ENCODE measurements at places on chromosomes 2 and 18.

- DNase-seq = no peak
These were observed 321.6 kb upstream of the HS6ST1 start for GRCh38 chr2:128640166-128640844.

- DNase-seq = no peak
These were observed 155.2 kb downstream of the SH3BP4 start for GRCh38 chr2:235106874-235107639.

DNA sequence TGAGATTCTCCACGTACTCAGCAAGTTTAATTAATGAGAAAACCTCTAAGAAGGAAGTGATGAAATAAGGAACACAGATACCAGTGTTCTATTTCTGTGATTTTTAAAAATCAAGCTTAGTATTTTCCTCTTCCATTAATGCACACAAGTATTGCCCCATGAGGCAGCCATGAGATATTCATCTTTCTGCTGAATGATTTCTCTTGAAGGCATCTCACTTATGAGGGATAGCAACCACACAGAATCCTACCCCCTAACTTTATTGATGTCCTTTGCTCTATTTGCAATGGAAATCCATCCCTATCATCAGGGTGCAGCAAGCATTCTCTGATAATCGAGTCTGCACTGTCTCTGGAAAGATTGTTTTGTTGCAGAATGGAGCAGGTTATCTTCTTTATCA lies 244.1 kb upstream of the NRP2 start:
- no peak for DNase-seq

DNA sequence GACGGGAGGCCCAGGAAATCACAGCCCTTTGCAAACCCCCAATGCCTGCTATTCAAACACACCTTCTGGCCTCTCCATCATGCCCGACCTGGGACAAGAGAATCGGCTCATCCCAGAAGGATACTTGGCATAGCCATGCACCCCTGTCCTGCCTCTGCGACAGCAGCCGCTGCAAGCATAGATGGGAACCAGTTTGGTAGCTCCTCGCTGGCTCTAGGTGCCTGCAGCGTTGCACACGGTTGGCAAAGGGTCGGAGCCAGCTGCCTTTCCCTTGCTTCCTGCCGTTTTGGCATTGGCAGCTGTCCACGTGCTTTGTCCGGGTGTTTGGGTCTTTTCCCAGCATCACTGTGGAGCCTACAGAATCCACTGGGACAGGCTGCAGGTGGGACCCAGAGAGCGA lies 76.9 kb downstream of the TWIST2 start:
- DNase-seq = no peak

DNA sequence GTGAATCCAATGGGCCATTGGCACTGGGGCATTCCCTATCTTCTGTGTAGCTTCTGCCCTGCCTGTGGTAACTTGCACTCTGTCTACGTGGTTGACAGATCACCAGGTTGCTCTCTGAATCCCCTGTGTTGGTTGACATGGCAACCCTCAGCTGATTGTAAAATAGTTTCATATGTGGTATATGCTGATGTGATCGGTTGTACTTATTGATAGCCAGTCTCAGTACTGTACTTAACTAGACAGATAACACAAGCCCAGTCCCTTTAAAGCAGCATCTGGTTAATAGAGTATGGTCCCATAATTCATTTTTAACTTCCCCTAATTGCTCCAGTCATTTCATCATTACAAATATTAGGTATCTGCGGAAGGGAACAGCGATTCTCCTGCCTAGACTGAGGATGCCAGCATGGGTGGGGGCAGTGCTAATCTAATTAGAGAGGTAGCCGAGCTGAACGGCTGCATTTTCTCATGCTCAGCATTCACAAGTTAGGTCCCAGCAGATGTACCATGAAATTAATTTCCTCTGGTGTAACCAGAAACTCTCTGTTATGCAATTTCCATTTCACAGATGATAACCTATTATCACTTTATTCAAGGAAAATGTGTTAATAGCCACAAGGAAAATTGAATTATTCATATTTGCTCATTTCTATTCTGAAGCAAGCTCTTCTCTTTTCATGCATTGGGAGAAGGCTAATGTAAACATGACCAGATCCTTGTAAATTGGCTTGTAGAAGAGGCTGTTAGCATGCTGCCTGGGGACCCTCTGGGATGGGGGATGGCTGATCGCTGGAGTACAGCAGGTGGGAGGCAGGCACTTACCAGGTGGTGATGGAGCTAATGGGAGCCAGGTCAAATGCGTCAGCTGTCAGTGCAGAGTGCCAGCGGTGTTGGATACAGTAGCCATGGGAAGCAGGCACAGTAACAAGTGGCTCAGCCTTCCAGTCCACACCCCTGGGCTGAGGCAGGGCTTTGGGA lies 608.3 kb downstream of the GALR1 start:
- no peak for DNase-seq

DNA sequence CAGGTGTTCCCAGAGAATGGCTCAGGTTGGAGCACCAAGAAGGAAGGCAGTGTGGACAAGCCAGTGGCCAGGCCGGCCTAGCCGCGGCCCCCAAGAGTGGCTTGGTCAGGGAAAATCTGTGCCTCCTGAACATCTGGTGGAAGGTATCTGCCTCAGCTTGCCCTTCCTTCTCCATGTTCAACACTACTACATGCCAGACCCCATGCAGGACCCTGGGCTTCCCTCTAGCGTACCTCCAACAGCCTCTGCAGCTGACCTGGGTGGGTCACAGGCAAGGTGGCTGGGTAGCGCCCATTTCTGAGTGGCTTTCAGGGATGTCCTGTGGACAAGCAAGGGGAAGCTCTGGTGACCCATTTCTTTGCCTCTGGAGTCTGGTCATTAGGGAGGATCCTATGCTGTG lies 7.7 kb downstream of the WNT10A start:
- DNase-seq = no peak

DNA sequence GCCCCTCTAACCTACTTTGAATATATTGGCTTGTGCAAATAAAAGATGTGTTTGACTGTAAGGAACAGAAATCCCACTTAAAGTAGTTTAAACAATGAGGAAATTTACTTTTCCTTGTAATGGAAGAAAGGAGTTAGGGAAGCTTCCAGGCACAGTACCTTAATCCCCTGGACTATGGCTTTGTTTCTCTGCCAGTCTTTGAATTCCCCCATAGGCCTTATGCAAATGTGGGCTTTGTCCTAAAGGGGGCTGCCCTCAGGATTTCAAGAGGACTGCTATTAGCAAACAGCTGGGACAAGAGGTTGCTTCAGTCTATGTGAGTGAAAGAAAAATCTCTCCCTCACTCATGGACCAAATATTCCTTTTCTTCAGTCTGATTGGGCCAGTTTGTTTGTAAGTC lies 255.1 kb upstream of the THSD7B start:
- no peak for DNase-seq

DNA sequence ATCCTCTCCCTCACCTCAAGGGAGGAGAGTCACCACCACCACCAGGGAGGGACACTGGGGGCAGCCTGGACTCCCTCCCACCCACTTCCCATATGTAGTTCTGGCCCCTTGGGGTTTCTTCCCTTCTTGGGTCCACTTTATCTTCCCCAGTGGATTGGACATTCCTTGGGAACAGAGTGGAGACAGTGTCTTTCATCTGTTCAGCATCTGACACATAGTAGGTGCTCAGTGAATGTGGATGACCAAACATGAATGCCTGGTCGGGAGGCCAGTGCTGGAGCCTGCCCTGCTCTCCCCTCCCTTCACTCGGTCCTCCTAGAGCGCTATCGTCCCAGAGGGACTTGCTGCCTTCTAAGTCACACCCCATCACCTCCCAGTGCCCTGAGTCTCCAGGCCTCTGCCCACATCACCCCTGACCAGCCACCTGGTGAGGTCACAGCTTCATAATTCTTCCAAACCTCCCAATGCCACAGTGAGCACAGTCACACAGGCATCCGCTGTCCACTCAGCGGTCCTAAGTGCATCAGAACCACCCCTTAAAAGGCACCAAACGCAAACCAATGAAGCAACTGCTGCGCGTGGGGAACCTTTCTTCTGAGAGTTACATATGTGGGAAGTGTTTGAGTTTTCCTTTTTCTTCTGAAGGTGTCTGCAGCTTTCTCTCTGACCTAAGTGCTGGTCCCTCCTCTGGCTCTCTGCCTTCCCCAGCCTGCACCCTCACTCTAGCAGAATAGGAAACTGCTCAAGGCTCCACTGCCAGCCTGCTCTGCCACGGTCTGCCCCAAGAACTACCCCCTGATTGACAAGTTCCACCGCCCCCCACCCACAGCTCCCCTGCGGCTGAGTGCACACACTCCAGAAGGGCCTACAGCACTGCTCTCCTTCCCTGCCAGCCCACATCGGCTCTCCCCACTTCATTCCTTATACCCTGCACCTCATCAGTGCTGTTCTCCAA lies 7.2 kb upstream of the SFXN5 start:
- no peak for DNase-seq

- DNase-seq = no peak
These were observed 46.3 kb upstream of the CCBE1 start for GRCh38 chr18:59743566-59743965.

- DNase-seq = peak; percentile 92
These were observed 54.1 kb downstream of the BAZ2B start for GRCh38 chr2:159562248-159562647.

GRCh38 chr2:205089958-205090357 lies 544.7 kb downstream of the PARD3B start:
- DNase-seq = no peak

DNA sequence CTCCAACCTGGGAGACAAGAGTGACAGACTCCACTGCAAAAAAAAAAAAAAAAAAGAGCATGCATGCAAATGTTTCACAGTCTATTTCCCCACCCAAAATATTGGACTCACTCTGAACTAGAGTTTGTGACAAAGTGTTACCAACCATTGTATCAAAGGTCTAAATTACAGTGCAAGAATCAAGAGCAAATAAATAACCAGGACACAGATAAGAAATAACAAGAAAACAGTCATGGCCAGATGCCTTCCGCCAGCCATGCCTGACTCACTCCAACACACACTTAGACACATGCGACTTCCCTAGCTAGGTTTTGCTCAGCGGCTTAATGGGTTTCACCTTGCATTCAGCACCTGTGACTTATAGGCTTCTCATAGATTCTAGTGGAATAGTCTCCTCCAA lies 62.8 kb downstream of the CYB5A start:
- DNase-seq = no peak

GRCh38 chr2:150570712-150571111 lies 83.2 kb upstream of the RND3 start:
- no peak for DNase-seq

DNA sequence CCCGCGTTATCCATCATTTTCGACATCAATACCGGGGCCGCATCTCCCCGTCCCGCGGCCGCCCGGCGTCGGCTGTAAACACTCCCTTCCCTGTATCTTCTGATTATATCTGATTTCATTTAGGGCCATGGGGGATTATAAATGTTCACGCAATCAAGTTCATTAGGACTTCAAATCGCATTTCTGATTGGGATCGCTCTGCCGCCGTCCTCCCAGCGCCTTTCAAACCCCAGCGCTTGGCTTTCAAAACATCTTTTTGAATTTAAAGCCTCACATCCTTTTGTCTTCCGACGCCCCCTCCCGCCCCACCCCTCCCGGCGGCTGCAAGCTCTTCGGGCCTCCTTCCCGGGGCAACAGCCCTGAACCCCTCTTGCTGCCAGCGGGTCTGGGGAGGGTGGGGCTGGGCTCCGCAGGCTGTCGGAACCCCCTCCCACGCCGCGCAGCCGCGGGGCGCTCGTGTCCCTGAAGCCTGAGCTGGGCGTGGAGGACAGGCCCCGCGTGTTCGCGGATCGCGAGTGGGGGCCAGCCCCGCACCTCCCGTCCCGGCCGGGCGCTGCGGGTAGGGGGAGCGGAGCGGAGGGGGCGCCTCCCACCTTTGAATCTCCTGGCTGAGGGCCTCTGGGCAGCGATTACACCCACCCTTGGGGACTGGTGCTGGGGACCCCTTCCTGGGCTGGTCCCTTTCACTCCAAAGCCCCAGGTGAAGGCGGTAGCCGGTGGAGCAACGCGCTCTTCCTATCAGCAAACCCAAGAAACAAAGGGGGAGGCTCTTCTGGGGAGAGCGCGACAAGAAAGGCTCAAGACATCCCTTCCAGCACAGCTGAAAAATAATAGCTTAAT lies 11.3 kb upstream of the GBX2 start:
- no peak for DNase-seq

DNA sequence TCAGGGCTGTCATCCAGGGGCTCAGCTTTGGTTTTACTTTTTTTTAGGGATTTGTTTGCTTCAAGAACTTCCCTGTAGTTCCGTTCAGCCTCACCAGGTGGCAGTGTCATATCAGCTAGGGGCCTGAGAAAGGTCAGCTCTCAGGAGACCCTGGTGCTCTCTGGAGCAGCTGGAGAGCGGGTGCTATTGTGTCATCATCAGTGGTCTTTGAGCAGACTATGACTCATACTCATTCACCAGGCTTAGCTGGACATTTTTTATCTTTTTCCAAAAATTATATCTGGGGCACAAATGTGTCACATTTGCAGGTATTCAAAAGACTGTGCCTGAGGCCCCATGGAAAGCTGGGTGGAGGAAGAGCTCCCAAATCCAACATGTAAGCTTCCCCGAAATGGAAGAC lies 24.4 kb downstream of the ZNF892 start:
- peak; percentile 84 for DNase-seq

- DNase-seq = peak; percentile 14
These were observed 114.8 kb downstream of the PLB1 start for GRCh38 chr2:28610583-28611201.

DNA sequence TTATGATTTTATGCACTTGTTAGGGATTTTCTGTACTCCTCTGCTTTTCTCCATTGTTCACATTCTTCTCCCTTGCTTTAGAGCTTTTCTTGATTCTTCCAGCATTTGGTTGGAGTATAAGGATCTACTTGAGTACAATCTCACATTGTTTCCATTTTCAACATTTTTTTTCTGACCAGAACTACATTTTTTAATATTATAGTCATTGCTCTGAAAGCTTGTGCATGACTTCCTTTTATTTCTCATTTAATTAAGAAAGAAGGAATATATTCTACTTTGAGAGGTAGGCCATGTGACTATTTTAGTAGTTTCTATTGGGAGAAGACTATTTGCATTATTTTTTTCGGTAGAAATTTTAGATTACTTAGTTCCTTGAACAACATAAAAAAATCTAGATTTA lies 200.4 kb downstream of the TMEM247 start:
- DNase-seq = no peak

- DNase-seq = no peak
These were observed 49.6 kb downstream of the COL5A2 start for GRCh38 chr2:189129971-189130370.

GRCh38 chr2:42169874-42170521 lies 845 bp downstream of the EML4 start:
- peak; percentile 60 for DNase-seq

DNA sequence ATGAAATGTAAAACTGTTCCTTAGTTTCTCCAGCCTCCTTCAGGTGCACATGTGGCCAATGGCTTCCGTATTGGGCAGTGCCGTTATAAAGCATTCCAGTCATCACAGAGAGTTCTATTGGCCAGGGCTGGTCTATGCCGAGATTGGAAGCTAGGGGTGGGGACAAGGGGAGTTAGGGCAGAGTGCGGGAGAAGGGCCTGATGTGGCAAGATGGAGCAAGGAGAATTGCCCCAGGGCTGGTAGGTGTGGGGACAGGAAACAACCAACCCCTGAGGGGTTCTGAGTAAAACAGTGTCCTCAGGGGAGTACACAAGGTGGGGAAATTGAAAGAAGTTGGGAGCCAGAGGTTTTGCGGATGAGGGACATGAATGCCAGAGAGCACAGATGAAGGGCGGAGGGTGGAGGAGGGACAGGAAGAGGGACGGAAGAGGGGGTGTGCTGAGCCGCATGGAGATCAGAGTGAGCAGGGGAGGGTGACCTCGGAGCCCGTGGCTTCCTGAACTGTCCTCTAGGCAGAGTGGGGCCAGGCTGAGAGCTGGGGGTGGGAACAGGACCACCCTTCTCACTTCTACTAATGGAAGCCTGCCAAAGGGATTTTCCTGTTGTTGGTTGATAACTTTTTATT lies 9.1 kb upstream of the ATP6V1C2 start:
- no peak for DNase-seq

GRCh38 chr2:2149379-2149778 lies 181.7 kb downstream of the MYT1L start:
- DNase-seq = no peak

- no peak for DNase-seq
These were observed 59.1 kb downstream of the ODC1 start for GRCh38 chr2:10388954-10389560.
